Ureter (tissue), 1 donor: ENCODE measurements at places on chromosomes 12 and 14.

GRCh38 chr14:96102081-96102856 lies 63.1 kb downstream of the C14orf132 start:
- DNase-seq = no peak

GRCh38 chr12:23719493-23719892 lies 230.0 kb downstream of the SOX5 start:
- no peak for DNase-seq

DNA sequence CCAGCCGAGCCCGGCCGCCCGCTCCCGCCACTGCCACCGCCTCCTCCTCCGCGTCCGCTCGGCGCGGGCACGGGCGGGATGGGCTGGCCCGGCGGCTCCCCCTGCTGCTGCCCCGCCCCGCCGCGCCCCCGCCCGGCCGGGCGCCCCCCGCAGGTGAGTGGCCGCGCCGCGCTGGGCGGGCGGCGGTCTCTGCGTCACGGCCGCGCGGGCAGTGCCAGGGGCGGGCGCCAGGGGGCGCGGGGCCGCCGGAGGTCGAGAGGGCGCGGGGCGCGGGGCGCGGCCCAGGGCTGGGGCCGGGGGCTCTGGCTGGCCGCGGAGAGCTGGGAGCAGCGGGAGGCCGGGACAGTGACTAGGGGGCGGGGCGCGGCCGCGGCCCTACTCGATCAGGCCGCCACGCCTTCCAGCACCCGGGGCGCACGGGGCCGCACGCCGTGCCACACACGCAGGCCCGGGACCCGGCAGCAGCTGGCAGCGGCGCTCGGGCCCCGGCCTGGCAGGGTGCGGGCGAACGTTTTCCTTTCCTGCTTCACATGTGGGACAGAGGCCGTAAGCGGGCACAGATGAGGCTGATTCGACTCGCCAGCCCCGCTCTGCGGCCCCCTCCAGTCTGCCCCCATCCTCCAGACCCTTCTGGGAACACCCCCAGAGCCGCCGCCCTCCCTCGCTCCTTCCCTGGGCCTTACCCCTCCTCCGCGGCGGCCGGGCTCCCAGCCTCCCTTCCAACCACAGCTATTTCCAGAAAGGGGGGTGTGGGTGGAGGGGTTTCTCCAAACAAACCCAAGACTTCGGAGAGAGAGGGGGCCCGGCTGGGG lies 2.4 kb upstream of the TNS2 start:
- DNase-seq = peak; percentile 85

- no peak for DNase-seq
Measured at GRCh38 chr12:93831374-93831773, 154.2 kb downstream of the CRADD start.

DNA sequence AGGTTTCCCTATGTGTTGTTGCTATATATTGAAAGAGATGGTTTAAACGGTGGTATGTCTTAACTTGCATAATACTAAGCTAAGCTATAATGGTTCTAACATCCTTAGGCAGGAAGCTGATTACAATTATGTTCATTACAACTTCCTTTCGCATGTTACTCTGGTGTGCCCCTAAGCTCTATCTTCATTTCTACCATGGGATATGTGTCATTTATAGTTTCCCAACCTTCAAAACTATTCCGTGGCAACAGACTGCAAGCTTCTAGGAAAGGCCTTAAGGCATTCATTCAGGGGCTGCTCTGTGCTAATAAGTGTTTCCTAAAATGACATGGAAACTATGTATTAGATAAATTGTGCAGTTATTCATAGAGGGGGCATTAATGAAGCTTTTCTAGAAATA lies 294.6 kb downstream of the GXYLT1 start:
- DNase-seq = no peak

GRCh38 chr14:91516663-91517388 lies 6.7 kb upstream of the PPP4R3A start:
- DNase-seq = no peak

GRCh38 chr14:49056021-49056420 lies 530.2 kb downstream of the RPS29 start:
- DNase-seq = no peak

DNA sequence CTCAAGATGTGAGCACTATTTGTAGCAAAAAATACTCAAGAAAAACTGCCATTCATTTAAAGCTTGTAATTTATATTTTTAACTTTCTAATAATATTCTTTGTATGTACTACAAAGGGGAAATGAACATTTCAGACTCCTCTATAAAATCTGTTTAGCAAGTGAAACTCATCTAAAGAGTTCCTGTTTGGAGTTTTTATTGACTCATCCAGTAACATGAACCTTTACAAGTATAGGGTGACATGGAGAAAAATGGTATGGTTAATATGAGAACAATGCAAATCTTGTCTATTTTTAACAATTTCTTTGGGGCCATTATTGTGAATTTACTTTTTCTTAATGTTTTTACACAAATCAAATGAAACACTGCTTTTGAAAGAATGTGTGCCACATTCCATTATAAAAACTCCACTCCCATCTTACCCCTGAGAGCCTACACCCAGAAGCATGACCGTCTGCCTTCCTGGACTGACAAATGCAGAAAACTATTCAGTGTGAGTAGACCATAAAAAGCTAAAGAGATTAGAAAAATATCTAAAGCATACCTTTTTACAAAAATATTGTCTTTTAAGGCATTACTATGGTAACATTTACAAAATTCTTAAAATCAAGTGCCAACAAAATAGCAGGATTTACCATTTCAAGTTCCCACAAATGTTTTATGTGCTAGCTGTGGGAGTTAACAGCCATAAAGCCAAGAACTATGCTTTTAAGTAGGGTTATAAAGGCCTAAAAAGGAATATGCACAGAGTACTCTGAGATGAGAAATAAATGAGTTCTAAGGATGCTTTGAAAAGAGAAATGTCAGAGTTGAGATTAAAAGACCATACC lies 144.0 kb downstream of the ADAMTS20 start:
- DNase-seq = no peak

- no peak for DNase-seq
Measured at GRCh38 chr12:90839346-90839745, 115.6 kb downstream of the CCER1 start.
